Melanocyte of skin (primary cell): ENCODE measurements at places on chromosomes 13 and 19. TPM values are rescaled to one million over a fixed set of nuclear protein-coding genes. Genes with fewer than 3 reads are reported as not detected.

The ICAM1 gene
- 50.1 and 52.9 TPM in 2 replicates for total RNA-seq

The RASIP1 gene
- 26.8 and 32.3 TPM in 2 replicates for total RNA-seq

The C1QTNF9 gene
- not detected in 2 replicates for total RNA-seq

The TLE2 gene
- total RNA-seq: 1.0 and 1.5 TPM in 2 replicates

The ZNF835 gene
- 0.36 and 0.69 TPM in 2 replicates for total RNA-seq

The IRGC gene
- not detected in 2 replicates for total RNA-seq

The ACP7 gene
- 2.1 and 2.2 TPM in 2 replicates for total RNA-seq

The C2CD4C gene
- not detected in 2 replicates for total RNA-seq

The CATSPERD gene
- not detected in 2 replicates for total RNA-seq

The RASAL3 gene
- not detected in 2 replicates for total RNA-seq
